ENCODE measurements at places on chromosomes 3 and 15.
A peak's percentile ranks its signal among the peaks of the same experiment; 100 is the strongest.

- DNase-seq: no peak
Observed at GRCh38 chr3:9583792-9584191, 30.2 kb upstream of the LHFPL4 start.

DNA sequence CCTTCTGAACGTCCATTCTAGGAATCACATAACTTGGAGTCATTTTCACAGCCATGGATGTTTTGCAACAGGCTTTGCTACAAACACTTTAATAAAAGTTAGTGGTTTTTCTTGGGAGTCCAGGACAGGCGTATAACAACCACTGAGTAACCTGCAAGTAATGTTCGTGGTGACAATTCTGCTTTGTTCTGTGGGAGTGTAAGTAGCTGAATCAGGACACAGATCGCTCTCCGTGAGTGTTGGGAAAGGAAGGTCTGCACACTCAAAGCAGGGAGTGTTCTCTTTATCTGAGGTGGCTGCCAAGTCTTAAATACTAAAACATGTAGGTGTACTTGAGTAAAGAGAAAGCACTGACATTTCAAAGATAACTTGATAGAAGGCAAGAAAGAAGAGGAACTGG, 7.9 kb upstream of the BNC1 start:
- DNase-seq: peak; percentile 87

- DNase-seq: no peak
Observed at GRCh38 chr3:125582707-125583106, 12.6 kb downstream of the OSBPL11 start.

- peak; percentile 79 for DNase-seq
Observed at GRCh38 chr3:4866866-4867265, 112.4 kb upstream of the BHLHE40 start.

- DNase-seq: no peak
Observed at GRCh38 chr15:34729056-34729455, 25.7 kb downstream of the GJD2 start.

- DNase-seq: no peak
Observed at GRCh38 chr3:130529486-130530215, 12.7 kb downstream of the COL6A6 start.

- peak; percentile 91 for DNase-seq
Observed at GRCh38 chr3:55416331-55416821, 70.7 kb downstream of the WNT5A start.

DNA sequence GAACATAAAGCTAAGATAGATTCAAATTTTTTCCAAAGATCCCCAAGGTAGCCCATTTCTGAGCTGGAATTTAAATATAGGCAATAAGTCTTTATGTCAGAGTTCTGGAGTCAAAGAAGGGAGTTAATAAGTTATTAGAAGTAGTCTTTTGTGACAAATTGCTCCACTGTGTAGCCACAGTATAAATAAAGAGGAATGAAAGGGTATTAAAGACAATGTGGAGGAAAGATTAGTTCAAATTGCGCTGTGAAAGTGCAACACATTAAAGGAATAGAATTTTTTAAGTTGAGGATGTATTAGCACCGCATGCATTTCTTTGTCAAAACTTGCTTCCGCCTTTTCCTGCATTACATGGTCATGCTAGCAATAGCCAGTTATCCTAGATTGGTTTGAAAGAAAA, 666.6 kb upstream of the CCDC54 start:
- DNase-seq: no peak

- peak; percentile 59 for DNase-seq
Observed at GRCh38 chr3:192915304-192915703, 2.4 kb downstream of the MB21D2 start.

DNA sequence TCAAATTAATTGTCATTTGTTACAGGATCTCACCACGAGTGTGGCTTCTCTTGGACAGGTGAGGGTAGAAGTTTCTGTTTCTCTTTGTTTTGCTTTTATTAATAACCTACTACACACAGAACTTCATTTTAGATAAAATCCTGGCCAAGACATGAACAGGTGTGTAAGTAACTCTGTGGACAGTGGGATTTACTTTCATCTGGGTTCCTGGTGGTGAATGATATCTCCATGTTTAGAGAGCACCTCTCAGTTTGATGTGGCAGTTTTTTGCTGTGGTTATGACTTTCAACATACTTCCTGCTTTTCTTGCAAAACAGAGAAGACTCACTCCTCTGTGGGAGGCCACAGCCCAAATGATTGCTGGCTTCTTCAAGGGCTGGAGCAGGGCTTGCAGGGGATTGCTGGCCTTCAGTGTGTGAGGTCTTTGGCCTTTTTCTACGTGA, 71.1 kb upstream of the XCR1 start:
- DNase-seq: peak; percentile 90

DNA sequence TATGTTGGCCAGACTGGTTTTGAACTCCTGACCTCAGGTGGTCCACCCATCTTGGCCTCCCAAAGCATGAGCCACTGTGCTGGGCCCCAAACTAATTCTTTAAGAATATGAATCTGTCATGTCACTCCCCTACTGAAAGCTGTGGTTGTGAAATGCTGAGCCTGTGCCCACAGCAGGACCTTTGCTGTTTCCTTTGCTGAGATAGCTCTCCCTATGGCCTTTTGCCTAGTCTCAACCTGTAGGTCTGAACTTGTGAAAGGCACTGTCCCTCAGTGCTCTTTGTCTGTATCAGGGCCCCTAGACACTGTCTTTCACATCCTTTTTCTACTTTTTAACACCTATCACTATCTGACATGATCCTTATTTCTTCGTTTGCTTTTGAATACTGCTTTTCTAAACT, 62.7 kb upstream of the CCR4 start:
- DNase-seq: no peak

- no peak for DNase-seq
Observed at GRCh38 chr3:128485282-128486204, 7.5 kb downstream of the GATA2 start.

GRCh38 chr3:156469456-156469855, 85.5 kb downstream of the SSR3 start:
- DNase-seq: no peak

DNA sequence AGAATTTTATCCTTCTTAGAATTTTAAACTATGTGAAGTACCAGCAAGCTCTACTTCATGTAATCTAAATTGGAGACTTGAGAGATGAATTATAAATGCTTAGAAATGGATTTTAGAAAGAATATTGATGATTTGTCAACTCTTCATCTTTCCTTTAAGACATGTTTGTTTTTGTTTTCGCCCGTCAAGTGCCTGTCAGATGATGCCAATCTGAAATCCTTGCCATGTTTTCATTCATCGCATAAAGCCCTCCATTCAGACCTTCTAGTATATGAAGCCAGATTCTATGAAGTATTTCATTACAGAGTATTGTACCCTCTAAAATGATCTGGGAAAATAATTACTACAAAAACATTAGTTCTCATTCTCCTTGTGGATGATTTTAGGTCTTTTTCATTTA, 223.2 kb upstream of the SOX2 start:
- no peak for DNase-seq

- DNase-seq: no peak
Observed at GRCh38 chr15:69410248-69410874, 3.8 kb upstream of the KIF23 start.

DNA sequence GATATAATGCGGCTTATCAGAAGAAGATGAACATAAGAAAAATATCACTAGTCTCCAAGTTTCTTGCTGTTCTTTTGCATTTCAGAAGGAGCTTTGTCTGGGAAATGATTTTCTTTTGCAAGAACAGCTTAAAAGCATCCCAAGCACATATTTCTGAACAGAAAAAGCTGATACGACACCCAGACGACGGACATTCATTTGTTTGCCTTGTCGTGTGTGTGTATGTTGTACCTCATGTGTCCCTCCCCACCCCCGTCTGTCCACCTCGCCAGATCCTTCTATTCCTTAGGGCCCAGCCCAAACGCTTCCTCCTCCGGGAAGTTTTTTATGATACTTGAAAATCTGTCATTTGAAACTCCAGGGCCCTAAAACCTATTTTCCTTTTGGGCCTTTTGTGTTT, 8.8 kb downstream of the ITPR1 start:
- no peak for DNase-seq

GRCh38 chr15:31390777-31391486, 64.3 kb downstream of the KLF13 start:
- no peak for DNase-seq

GRCh38 chr3:8561370-8561769, 59.7 kb downstream of the LMCD1 start:
- DNase-seq: peak; percentile 87

GRCh38 chr3:57518276-57518915, 25.7 kb downstream of the DNAH12 start:
- DNase-seq: no peak

DNA sequence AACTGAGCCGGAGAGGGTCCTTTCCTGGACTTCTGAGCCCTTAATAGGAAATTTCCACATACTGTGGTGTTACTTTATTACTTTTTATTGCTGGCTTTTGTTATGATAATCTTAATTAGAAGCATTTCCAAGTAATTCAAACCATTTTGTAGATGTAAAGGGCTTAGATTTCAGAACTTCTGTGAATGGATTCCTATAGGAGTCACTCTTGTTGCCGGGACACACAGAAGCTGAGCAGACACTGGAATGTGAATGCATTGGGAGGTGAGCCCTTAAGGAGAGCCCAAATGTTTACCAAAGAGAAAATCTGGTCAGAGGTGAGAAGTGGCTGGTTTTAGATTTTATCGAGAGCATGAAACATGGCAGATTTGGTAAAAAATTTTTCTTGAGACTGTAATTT, 87.4 kb downstream of the FNDC3B start:
- no peak for DNase-seq

GRCh38 chr3:10693457-10693856, 122.6 kb upstream of the SLC6A11 start:
- no peak for DNase-seq

DNA sequence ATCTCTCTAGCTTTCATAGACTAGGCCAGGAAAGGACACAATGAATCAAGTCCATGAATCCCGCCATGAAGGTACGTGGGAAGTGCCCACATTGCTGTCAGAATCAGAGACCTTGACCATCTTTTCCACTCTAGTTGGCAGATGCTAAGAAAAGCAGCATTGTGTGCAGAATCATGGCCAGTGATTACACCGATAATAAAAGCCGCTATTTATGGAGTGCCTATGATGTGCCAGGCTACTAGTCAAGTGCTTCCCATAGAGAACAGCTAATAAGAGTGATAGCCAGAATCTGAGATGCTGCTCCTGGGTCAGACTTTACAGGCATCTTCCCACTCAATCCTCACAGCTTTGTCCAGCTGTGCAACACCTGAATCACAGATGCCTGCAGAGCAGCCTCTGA, 13.2 kb upstream of the RPL32 start:
- no peak for DNase-seq

- no peak for DNase-seq
Observed at GRCh38 chr3:190531406-190531805, 17.5 kb downstream of the IL1RAP start.

DNA sequence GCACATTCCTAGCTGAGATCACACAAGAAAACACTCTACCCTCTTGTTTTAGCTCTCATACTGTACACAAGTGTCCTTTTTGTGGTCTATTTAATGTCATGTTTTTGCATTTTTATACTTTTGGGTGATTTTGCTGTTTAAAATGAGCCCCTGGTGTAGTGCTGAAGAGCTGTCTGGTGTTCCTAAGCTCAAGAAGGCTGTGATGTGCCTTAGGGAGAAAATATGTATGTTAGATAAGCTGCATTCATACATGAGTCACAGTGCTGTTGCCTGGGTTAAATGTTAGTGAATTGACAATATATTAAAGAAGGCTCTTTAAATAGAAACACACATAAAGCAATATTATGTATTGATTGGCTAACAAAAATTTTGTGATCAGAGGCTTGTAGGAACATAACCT, 387.4 kb upstream of the C2CD4B start:
- DNase-seq: no peak

GRCh38 chr3:122606330-122606729, 28.9 kb downstream of the PARP15 start:
- DNase-seq: no peak

DNA sequence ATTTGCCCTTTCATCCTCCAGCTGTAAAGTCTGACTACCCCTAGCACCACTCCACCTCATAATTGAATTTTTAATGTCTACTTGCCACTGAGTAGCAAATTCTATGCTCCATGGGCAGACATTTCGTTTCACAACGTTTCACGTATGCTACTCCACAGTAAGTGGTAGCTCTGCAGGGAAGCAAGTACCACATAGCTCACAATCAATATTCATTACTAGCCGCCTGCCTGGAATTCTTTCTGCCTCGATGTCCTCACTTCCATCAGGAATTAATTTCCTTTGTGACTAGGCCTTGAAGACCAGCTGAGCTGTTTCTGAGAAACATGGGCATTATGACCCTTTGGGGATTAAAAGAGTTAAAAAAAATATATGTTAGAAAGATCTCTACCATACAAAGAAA, 15.3 kb downstream of the NPTN start:
- DNase-seq: no peak

GRCh38 chr3:172112734-172113120, 73.3 kb downstream of the FNDC3B start:
- no peak for DNase-seq

- DNase-seq: peak; percentile 18
Observed at GRCh38 chr15:90701880-90702630, 15.1 kb upstream of the BLM start.

DNA sequence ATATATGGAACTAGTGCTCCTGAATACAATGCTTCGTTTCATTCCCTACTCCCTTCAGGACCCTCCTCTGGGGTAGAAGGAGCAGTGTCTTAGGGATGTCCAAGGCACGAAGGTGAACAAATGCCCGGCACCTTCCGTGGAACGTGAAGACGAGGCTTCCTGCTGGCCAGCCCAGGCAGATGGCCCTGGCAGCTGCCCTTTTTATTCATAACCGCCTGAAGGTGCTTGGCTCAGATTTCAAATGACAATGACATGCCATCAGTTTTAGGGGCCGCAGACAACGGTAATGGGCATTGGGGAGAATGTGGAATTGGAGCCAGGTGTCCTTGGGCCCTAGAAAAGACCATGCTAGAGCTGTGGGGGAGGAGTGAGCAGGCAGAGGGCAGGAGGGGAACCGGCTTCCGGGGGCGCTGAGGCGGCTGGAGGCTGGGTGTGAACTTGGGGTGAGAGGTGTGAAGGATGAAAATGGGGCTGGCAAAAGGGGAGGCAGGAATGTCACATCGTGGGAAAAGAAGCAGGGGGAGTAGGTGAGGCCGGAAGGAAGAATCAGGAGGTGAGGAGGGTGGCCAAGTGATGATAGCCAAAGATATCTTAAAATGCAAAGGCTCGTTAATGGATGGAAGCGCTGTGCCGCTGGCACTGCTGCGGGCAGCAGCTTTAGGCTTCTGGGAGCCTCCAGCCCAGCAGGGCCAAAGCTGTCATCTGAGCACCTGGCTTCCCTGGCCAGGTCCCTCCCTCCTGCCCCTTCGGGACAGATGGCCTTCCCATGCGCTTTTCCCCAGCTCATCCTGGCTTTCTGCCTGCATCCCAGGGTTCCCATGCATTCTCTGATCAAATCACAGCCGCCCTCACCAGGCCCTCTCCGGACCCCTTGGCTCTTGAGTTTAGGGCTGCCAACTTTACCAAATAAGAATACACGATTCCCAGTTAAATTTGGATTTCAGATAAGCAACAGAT, 93.7 kb downstream of the TMEM266 start:
- DNase-seq: no peak

GRCh38 chr3:177928172-177928873, 607.9 kb upstream of the KCNMB2 start:
- peak; percentile 80 for DNase-seq

- peak; percentile 52 for DNase-seq
Observed at GRCh38 chr15:28086175-28086703, 12.9 kb downstream of the OCA2 start.

GRCh38 chr3:126419151-126419703, 24.5 kb downstream of the CFAP100 start:
- DNase-seq: no peak
